ENCODE measurements at places on chromosomes 6 and 20.
A peak's percentile ranks its signal among the peaks of the same experiment; 100 is the strongest.

- DNase-seq = no peak
Measured at GRCh38 chr20:7691647-7692269, 248.5 kb downstream of the HAO1 start.

DNA sequence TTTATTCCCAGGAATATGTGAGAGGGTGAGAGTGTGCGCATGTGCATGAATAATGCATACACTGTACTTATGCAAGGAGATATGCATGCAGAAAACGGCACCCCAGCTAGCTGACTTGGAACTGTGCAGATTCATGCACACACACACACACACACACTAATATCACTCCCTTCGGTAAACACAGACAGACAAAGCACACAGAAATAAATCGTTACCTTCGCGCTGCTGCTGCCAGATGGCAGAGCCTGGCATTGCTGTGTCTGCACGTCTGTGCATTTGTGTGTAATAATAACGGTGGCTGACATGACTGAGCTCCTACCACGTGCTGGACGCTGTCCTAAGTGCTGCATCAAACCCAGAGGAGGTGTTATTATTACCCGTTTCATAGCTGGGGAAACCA lies 36.8 kb downstream of the PREX1 start:
- DNase-seq = no peak

DNA sequence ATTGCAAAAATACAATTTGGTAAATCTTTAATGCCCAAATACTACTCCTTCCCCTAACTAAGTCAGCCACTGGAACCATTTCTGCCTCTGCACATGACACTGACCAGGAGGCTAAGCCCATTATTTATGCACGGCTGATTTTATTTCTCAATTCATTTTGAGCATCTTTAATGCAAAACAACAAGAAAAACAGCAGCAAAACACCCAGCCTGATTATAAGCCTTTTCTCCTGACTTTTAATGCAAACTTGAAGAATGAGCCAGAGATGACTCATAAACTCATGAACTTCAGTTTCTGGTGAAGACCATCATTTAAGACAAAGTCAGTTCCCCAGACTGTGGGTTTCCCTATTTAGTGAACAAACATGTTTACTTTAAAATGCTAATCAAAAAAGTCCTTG lies 51.6 kb downstream of the CYP24A1 start:
- DNase-seq = no peak

GRCh38 chr20:23404196-23404595 lies 17.1 kb downstream of the NAPB start:
- no peak for DNase-seq

DNA sequence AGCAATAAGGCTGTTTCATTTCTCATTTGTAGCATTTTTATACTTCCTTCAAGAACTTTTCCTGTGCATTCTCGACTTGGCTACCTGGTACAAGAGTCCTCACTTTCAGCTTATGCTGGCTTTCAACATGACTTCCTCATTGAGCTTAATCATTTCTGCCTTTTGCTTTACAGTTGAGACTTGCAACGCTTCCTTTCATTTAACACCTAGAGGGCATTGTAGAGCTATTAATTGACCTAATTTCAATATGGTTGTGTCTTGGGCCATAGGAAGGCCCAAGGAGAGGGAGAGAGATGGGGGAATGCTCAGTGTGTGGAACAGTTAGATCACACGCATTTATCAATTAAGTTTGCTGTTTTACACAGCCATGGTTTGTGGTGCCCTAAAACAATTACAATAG lies 37.2 kb downstream of the SLC22A2 start:
- DNase-seq = peak; percentile 9

DNA sequence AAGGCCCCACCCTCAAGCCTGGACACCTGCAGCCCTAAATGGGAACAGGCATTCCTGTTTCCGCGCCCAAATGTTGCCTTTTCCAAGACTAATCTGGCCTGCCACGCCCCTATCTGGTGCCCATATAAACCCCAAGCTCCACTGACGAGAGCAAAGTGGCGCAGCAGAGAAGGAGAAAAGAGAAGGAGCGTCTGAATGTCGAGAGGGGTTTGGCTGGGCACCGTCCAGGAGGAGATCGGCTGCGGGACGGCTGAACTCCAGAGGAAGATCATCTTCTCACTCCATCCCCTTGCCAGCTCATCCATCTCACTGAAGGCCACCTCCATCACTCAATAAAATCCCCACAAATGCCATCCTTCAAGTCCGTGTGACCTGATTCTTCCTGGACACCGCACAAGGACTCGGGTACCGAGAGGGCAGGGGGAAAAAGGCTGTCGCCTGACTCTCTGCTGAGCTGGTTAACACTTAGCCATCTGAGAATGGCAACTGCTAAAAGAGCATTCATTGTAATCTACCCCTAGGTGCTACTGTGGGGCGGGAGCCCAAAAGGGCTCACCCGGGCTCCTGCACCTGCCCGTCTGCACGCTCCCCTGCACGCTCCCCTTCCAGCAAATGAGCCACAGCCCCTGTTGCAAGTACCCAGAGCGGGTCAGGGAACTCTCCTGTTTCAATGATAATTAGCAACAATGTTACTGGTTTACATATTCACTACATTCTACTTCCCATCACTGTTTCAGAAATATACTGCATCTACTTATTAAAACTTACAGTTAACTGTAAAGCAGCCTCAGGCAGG lies 23.5 kb downstream of the TAF4 start:
- no peak for DNase-seq

DNA sequence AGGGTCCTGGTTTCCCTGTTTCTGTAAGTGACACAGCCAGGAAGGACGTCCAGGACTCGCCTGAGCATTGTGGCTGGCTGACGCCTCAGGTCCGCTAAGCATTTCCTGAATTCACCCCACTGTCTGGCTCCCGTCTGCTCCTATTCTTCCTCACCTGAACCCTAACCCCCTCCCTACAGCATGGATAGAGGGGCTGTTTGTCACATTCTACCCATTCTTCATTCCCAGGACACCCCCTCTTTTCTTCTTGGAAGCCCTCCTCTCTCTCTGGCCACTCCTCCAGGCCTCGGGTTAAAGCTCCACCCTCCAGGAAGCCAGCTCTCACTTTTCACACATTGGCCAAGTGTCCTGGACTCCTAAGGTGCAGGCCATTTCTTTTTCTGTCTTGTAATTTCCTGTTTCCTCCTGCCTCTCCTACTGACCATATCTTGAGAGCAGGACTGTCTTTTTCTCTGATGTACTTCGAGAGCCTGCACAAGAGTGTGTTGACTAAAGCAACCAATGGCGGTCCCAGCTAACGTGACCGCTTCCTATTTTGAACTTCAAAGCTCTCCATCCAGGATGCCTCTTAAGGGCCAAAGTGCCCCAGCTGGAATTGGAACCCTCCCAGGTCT lies 24.2 kb upstream of the MYMX start:
- no peak for DNase-seq

DNA sequence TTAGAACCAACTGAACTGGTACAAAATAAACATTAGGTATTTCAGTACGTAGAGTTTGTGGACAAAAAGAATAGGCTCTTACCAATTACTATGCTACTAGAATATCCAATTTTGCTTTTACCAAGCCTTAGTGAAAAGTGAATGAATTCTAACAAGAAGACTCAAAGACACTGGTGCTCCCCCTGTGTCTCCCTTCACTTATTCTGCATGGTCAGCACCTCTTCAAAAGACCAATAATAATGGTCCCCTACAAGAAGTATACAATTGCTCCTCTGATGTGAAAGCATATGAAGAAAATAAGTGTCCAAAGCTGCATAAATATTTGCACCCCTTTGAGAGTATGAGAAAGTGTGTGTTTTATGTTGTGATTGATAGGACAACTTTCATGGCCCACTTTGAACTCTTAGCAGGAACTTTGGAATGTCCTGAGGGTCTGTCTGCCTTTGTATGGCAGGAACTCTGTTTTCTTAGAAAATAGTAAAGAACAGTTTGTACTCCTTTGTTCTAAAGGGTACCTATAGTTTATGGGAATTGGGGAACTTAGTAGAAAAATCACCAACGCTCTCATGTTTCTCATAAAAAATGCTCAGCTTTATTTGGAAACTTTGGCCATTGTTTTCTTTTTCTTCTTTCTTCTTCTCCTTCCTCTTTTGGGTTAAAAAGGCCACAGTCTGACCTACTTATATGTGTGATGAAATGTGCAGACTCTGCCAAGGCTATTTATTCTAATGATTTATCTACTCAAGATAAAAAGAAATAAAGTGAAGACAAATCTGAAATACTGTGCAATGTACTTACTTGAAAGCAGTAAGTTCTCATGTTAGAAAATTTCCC lies 352.4 kb downstream of the LAMA2 start:
- no peak for DNase-seq

DNA sequence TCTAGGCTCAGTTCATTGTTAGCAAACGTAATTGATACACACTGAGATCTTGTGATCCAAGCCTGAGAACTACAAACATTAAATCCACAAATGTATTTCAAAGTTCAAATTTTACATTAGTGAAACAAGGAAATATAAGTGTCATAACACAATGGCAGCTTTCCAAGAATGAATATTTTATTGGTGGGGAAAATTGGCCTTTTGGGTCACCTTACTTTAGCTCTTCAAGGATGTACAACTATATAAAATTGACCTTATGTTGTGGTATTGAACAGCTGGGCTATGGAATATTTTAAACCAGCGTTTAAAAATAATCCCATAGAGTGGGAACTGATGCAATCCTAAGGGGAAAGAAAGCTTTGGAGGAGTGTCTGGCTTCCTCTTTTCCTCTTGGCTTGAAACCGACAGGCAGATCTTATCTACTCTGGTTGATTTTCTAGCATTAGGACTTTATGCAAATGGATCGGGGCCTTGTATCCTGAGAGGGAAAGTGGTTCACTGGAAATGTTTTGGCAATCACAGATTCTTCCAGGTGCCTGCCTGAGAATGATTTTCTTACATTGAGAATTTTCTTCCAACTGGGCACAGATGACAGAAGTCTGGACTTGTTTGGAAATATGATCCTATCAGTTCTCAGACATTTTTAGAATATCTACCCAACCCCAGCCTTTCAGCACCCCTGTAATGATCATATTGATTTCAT lies 184.8 kb upstream of the ECI2 start:
- DNase-seq = peak; percentile 72

GRCh38 chr6:138682704-138683527 lies 90.7 kb upstream of the CCDC28A start:
- no peak for DNase-seq

- DNase-seq = no peak
Measured at GRCh38 chr6:43947860-43948259, 177.8 kb downstream of the VEGFA start.

GRCh38 chr6:107460083-107460631 lies 793 bp upstream of the PDSS2 start:
- DNase-seq = peak; percentile 81

DNA sequence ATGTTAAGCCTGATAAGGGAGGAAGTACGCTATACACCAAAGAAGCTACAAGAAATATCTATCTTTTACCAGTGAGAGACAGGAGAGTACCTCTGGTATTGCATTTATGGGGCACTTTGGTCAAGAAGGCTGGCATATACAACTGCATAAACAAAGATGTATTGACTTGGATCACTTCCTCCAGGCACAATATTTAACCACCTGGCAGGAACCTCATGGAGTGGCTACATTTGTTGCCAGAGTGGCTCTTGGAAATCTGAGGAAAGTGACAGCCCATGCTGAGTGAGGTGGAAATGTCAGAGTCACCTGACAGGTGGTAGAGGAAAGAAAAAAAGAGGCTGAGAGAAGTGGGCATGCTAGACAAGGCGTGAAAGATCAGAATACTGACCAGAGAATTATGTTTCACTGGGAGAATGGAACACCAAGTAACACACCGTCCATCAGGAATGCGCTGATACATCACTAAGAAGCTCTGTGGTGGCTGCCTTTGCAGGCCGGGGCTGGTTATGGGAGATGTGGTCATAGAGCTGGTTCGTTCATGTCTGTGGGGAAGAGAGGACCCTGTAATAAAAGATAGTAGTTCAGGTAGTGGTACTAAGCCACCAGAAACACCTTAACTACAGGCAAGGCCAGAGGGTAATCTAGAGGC lies 61.4 kb upstream of the UFL1 start:
- no peak for DNase-seq

- DNase-seq = peak; percentile 77
Measured at GRCh38 chr20:380763-381580, 412 bp downstream of the TRIB3 start.
